ENCODE measurements at places on chromosomes 16 and 17. TPM values are rescaled to one million over a fixed set of nuclear protein-coding genes. Genes with fewer than 3 reads are reported as not detected.

GRCh38 chr16:49148410-49148809 lies 133.2 kb downstream of the CBLN1 start:
- no peak overlapping the region for H3K27ac ChIP-seq
- no peaks in the 10 kb centered on the region for H3K4me1 ChIP-seq
- H3K4me3 ChIP-seq = no peak overlapping the region
- H3K36me3 ChIP-seq = no peaks in the 10 kb centered on the region

SAMD14 gene
- not detected for polyA plus RNA-seq

GRCh38 chr16:1311738-1312466 lies 2.5 kb downstream of the UBE2I start:
- H3K4me3 ChIP-seq = peak overlapping the region; percentile 87
- peak overlapping the region; percentile 44 for H3K27ac ChIP-seq
- H3K36me3 ChIP-seq = peaks cover 46% of the 10 kb centered on the region
- no peaks in the 10 kb centered on the region for H3K27me3 ChIP-seq
- DNase-seq = no peak
- peaks cover 29% of the 10 kb centered on the region for H3K4me1 ChIP-seq

DNAI2 gene
- polyA plus RNA-seq = not detected

GRCh38 chr16:2835638-2836493 lies 5.8 kb downstream of the ZG16B start:
- H3K4me1 ChIP-seq = peaks cover under 1% of the 10 kb centered on the region
- no peak overlapping the region for H3K4me3 ChIP-seq
- no peak for DNase-seq
- no peak overlapping the region for H3K27ac ChIP-seq
